Activated T-cell treated with anti-CD3 and anti-CD28 coated beads for 48 hours (primary cell): ENCODE measurements at places on chromosomes 13 and 19.

GRCh38 chr13:28610996-28611395 lies 47.9 kb upstream of the POMP start:
- DNase-seq, result no peak

DNA sequence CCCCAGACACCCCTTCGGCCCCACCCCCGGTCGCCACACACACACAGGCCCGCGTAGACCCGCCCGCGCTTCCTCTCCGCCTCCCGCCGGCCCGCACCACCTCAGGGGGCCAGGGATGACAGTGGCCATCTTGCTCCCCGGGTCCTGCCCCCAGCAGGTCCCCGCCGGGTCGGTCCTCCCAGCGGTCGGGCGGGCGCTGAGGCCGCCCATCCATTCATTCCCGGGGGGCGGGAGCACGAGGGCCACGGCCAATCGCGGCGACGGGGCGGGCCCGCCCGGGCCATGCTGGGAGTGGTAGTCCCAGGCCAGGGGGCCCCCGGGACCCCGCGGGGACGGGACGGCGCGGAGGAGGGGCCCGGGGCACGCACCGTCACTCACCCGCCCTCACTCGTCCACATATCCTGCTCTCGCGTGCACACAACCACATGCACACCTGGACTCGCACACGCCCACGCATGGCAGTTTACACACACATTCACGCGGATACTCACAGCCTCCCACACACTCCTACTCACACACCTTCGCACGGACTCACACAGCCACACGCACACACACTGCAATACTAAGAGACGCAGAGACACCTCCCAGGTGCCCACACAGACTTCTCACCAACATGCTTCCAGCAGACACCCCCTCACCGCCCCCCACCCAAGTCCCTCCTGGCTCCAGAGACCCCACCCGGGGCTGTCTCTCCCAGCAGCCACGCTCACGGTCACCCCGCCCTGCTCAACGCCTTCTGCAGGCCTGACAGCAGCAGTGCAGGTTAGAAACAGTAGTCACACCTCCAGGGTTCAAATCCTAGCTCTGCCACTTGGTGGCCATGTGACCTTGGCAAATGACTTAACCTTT lies at the start of gene DPF1:
Gene DPF1 (minus strand): TSS at position 209 of the 849 bp plus-strand sequence. CDS start 80 bp downstream, at position 129.
- DNase-seq, result peak; percentile 76

DNA sequence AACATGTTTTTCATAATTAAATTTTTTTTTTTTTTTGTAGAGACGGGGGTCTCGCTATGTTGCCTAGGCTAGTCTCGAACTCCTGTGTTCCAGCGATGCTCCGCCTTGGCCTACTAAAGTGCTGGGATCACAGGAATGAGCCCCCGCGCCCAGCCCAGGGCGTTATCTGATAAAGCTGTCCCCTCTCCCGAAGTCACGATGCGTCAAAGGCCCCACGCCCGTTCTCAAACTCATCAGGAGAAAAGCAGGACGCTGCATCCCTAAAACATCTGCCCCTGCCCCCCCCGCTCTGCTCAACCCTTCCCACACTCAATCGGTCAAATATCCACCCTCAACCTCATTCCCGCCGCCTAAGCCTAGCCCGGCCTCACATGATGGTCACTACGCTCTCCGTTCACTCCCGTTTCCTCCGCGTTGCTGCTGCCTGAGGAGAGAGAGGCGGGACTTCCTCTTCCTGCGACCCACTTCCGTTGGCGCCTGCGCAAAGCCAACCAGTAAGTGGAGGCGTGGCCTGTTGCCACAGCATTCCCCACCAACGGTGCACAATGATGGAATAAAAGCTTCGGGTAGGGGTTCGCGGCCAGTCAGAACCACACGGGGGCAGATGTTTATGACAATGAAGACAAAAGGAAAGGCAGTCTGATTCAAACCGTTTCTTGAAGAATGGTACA lies at the start of gene SNRPD2:
Gene SNRPD2 (minus strand): TSS at position 438 of the 671 bp plus-strand sequence. CDS start 65 bp downstream, at position 373.
- peak; percentile 91 for DNase-seq

GRCh38 chr19:19140476-19140875 lies 2.2 kb upstream of the TMEM161A start:
- DNase-seq, result no peak

DNA sequence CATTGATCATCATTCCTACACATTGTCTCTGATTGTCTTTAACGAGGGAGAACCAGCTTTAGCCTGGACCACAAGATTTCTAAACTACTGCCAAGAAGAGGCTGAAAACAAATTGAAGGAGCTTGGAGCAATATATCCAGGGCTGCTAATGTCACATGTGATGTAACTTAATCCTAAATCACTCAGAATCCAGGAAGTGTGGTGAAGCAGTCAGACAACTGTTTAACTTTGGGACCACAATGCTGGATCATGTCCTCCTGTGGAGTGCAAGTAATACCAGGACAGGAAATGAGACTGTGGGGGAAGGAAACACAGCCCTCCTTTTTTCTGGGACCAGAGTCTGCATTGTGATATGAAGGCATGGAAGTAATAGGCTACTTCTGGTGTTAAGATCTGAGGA lies 430.2 kb downstream of the KCTD12 start:
- DNase-seq, result no peak

DNA sequence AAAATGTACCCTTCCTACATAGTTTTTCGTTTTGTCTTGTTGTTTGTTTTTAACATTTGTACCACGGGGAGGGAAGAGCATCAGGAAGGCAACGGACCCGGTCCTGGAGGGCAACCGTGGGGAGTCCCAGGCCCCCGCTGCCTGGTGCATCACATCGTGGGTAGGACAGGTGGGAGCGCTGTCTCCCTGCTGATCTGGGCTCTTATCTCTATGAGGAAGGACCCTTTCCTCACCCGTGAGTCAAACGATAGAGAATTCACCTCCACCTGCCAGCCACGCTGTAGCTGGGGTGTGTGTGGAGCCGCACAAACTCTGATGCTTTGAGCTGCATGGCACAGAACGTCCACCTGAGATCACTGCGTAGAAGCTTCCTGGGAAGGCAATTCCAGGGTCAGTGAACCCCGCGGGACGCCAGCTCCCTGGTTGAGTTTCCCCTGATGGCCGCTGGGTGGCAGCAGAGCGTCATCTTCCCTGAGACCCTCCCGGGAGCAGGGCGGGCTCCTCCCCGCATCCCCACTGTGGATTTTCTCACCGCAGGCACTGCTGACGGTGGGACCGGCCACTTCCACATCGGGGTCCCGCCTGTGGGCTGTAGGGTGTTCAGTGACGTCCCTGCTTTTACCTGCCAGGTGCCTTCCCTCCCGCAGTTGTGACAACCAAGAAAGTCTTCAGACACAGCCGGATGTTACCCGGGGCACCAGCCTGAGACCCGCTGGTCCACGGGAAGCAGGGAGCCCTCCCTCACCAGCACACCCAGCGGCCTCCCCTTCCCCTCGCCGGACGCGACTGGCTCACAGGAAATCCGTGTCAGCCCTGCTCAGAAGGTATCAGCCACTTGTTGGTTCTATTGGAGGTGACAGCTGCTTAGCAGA lies 54.7 kb downstream of the ZNF787 start:
- peak; percentile 47 for DNase-seq

DNA sequence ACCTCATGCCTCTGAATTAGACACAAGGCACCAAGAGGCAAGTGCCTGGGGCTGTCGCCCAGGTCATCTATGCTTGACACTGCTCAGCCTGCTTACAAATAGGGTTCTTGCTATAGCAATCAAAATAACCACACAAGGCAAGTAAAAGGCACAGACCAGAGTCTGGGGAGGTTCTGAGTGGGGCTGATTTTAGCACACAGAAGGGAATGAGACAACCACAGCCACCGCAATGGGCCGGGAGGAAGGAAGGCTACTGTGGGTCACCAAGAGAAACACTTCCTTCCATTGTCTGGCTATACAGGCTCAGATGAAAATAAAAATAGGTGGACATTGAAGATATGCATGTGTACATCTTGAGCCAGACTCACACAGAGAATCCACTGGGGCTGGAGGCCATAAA lies 159.1 kb downstream of the DLEU7 start:
- DNase-seq, result no peak

GRCh38 chr19:44948763-44949374 lies 3.0 kb downstream of the APOC2 start:
- DNase-seq, result no peak

DNA sequence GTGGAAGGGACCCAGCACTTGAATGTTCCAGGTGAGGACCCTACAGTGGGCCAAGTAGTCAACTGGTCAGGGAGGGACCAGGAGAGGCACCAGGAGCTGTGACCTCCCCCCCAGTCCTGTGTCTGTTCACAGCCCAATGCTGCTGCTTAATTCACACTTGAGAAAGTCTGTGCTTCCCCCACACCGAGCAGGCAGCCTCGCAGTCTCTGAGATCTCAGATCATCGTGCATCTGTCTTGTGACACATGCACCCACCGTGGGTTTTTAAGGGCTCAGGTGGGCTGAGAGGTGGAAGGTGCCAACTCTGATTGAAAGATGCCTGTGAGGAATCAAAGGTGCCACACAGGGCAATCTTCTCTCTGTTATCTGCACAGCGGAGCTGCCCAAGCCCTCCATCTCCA lies 6.2 kb downstream of the CEACAM5 start:
- DNase-seq, result no peak

- no peak for DNase-seq
These were observed 29.1 kb downstream of the CNFN start for GRCh38 chr19:42360787-42361544.

DNA sequence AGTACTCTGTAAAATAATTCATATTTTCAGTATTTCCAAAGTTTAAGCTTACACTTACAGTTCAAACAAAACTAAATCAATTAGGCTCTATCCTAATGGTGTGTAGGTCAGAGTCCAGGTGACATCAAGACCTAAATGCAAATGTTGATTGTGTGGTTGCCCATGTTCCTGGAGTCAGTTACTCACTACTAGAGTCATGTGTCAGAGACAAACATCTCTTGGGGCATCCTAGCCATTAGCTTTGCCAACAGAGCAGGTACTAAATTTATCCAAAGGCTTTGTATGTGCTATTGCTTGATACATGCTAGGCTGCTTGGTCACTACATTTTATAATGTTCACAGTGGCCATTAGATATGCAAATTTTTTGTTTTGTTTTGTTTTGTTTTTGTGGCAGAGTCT lies 11.7 kb downstream of the SPRY2 start:
- DNase-seq, result no peak

- DNase-seq, result no peak
These were observed 25.6 kb downstream of the URI1 start for GRCh38 chr19:29967623-29968022.

DNA sequence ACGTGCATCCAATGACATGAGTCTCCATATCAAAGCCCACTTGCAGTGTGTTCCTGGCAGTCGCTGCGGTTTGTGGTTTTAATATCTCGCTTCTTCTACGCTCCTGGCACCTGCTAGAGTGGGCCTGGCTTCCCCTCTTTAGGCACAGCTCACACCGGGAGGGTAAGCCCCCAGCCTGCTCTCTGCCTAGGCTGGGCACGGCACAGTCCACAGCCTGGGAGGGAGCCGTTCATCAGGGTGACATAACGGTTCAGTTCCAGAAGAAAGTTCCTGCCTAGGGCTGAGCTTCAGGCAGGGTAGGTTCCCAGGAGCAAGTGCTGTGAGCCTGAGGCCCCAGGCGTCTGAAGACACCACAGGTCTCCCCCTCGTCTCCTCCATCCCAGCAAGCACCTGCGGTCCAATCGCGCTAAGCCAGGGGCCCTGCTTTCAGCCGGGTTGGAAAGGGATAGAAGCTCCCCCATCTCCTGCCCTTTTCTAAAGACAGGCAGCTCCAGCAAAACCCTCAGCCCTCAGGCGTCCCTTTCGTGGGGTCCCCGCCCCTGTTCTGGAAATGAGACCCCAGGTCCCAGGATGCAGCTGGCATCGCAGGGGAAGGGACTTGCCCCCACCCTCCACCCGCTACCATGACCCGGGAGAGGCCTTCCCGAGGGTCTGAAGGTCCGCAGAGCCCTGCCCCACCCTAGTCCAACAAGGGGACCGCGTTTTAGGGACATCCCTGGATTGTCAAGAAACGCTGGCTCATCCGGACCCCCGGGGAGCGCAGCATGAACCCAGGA lies 121.6 kb upstream of the ZNF507 start:
- DNase-seq, result no peak

- DNase-seq, result no peak
These were observed 4.5 kb downstream of the MZF1 start for GRCh38 chr19:58568453-58569130.

GRCh38 chr19:37932985-37933936 lies 26.3 kb downstream of the SIPA1L3 start:
- no peak for DNase-seq

GRCh38 chr19:32542477-32543108 lies 38.4 kb upstream of the PDCD5 start:
- no peak for DNase-seq

GRCh38 chr19:3161453-3161852 lies 17.1 kb upstream of the S1PR4 start:
- no peak for DNase-seq

DNA sequence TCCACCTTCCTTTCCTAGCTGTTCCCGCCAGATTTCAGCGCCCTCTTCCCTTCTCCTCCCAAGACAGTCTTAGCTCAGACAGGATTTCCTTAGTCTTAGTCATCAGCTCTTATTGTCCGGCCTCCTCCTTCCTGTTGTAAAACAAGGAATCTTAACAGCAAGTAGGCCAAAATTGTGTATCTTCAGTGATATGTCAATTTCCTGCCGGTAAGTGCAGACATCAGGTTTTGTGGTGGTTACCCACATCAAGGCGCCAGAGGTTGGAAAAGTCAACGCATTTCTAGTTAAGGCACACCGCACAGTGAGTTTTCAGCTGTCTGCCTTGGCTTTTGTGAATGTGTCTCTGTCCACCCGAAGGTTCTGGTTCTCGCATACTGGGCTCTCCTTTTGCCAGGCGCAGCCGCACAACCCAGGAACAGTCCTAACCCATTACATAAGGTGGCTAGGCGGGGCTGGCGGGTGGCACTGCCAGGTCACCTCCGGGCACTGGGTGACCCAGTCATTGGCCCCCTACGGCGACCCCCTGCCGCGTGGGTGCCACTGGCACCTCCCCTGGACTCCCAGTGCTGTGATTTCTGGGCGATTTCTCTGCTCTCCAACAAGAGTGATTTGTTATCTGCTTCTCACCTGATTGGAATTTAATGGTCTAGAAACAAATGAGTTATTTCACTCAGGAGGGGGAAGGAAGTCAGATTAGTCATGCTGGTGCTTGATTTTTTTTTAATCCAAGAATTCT lies 12.9 kb downstream of the COL4A2 start:
- DNase-seq, result peak; percentile 35

DNA sequence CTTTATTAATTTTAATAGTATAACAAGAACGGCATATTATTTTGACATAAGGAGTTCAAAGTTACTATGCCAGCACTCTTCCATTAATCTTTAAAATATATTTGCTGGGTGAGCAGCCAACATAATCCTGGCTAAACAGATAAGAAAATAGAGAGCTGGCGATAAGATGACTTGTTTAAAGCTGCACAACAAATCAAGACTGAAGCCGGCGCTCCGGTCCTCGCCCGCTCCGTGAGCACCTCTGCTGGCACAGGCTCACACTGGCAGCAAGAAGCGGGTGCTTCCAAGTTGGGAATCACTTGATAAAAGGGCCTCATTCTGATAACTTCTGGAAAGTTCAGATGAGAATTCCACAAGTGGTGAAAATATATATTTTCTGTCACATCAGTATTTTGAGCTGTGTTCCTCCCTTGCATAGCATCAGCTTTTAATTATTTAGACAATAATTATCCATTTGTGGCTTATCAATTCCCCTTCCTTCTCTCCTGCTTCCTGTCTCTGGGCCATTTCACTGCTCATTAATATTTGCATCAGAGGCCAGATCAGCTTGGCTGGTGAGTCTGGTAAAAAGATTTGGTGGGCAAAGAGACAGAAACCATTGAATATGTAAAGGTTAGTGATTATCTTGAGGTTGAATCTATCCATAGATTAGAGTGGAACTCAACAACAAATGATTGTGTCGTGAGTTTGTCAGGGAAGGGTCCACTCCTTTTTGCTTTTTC lies 205.3 kb downstream of the MZT1 start:
- no peak for DNase-seq
